ENCODE measurements at places on chromosomes 7 and 10.

DNA sequence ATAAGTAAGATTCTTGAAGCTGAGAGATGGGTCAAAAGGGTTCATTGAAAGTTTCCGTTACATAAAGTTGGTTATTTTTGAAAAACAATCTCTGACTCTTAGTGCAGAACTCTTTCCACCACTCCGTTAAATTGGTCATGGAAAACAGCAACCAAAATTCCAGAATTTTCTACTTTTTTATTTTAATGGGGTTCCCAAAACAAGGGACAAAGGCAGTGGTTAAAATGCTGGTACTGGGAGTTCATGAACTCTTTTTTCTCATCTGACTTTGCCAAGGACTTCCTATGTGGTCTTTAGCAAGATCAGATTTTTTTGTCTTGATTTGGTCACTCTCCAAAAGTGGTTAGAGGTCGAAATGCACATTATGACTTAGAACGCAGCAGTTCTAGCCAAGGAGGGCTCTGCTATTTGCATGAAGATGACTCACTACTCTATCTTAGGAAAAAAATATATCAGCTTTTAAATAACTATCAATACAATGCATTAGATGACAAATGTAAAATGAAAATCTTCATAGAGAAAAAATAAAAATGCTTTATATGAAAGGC lies 145.7 kb downstream of the REEP3 start:
- no peak for DNase-seq

DNA sequence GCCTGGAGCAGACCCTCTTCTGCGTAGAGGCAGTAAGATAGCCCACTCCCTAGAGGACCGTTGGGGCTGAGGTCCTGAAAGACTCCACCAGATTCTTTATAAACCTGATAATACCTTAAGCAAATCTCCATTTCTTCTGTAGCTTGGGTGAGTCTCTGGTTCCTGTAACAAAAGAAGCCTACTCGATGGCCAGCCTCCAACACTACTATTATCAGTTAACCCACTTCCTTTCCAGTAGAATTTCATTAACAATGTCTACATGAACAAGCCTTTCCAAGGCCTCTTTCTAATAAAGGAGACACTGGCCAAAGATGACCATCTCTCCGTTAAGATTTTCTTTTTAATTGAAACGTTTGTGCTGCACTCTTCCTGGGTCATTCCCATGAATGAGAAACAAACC lies 201.7 kb upstream of the KCTD7 start:
- no peak for DNase-seq

DNA sequence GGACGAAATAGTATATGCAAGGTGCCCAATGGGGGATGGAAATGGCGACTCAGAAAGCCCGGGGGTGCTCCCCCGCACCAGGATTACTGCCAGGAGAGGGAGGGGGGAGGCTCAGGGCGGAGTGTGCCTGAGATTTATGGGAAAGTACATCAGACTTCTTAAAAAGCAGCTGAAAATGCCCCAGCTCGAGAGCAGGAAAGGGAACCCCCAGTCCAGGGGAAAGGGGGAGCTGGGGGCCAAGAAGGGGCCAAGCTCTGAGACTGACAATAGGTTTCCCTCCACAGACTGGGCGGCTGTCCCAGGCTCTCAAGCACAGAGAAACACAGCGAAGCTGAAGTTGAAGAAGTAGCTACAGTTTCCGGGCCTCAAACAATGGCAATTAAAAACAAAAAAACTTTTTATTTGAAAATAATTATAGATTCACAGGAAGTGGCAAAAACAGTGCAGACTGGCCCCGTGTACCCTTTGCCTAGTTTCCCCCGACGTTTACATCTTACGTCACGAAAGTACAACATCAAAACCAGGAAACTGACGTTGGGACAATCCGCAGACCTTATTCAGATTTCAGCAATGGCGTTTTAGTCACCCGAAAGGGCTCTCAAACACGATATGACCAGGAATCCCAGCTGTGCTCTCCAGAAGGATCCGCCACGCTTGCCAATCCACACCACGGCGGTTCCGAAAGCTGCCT lies 83.9 kb upstream of the FGFR2 start:
- no peak for DNase-seq

DNA sequence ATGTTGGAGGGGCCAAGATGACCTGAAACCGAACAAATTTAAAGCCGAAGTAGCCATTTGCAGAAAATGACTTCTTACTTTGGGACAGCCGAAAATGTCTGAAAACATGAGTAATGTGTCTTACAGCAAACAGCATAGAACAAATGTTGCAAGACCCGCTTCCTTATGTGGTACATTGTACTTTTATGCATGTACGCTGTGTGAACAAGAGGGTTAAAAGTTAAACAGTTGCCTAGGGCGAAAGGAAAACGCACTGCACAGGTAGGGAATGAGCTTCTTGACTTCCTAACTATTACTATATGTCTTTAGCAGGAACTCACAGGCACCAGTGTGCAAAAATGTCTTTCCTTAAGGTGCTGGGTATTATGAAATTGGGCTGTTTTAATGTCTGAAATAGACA lies 303.5 kb upstream of the MGMT start:
- peak; percentile 16 for DNase-seq

DNA sequence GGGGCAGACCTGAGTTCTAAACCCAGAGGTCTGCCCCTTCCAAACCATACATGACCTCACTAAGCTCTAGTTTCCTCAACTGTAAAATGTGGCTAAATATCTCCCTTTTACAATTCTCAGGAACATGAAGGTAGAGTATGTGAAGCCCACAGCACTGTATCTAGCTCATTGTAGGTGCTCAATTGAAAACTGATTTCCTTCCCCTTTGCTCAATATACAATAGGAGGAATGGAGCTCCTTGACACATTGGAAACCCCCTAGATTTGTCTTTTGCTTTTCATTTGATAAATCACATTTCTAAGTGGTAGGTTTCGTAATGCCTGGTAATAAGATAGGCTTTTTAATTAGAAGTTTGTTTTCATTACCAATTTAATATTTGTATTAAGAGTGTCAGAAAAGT lies 153.3 kb downstream of the ARID5B start:
- no peak for DNase-seq

DNA sequence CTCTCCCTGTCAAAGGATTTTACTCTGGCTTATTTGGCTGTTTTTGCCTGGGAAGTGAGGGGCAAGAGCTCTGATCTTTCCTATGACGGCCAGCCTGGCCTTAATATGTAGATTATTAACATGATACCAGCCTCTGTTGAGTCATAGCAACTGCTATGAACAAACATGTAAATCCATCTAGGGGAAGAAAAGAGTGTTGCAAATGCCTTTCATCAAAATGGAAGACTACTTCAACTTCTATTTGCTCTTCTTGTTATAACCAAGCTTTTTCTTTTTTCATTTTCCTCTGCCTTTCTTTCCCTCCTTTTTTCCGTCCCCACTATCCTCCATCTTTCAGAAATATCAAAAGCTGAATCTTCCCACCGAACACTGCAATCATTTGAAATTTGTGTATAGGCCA lies 46.6 kb downstream of the BTRC start:
- DNase-seq = no peak

DNA sequence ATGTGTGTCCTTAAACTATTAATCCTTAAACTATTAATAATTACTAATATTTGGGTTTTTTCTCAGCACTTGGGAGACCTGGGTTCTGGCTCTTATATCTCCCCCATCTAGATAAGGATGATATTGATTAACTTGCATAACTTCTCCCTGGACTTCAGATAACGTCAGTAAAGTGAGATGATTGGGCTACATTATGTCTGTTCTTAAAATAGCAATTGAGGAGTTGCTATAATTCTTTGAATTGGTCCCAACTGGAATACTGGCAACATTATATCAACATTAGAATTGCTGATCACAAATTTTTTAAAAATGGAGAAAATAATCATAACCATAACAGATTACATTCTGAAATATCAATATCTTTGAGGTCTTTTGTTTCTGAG lies 1.9 kb downstream of the APBB1IP start:
- DNase-seq = no peak

DNA sequence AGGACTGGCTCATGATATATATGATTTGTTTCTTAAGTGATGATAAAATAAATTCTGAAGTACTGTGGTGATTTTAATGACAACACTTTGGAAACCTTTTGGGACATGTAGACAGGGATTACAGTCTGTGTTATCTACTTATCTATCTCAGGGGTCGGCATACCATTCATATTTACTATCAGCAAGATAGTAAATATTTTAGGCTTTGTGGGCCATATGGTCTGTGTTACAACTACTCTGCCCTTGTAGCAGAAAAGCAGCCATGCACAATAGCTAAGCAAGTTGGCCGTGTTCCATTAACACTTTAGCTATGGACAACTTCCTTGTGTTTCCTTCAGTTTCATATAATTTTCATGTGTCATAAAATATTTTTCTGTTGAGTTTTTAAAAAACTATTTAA lies 97.8 kb upstream of the PRPS1L1 start:
- no peak for DNase-seq
